ENCODE measurements at places on chromosomes 7 and 10. TPM values are rescaled to one million over a fixed set of nuclear protein-coding genes. Genes with fewer than 3 reads are reported as not detected.

DNA sequence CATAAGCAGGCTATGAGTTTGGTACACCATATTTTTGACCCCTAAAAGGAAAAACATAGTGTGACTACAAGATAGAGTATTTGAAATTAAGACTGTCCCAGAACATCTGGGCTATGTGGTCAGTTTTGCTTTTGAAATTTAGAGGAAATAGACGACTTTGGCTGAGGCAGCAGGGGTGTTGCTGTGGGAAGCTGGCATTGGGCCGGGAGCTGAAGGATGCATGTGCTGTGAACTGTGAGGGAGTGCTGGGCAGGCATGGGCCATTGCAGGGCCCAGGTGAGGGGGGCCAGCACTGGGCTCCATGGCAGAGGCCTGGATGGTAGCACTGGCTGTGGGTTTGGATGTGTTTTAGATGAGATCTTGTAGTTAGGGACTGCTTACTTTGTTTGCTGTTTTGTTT, 168.3 kb downstream of the BMPER start:
- no peaks in the 10 kb centered on the region for H3K4me1 ChIP-seq
- DNase-seq: no peak
- no peaks in the 10 kb centered on the region for H3K27me3 ChIP-seq
- H3K36me3 ChIP-seq: peaks cover 4% of the 10 kb centered on the region
- H3K27ac ChIP-seq: no peak overlapping the region

Gene TAS2R41
- not detected for total RNA-seq

- no peak overlapping the region for H3K4me3 ChIP-seq
- no peaks in the 10 kb centered on the region for H3K4me1 ChIP-seq
- no peaks in the 10 kb centered on the region for H3K27me3 ChIP-seq
- H3K36me3 ChIP-seq: no peaks in the 10 kb centered on the region
- no peak overlapping the region for H3K27ac ChIP-seq
- DNase-seq: no peak
These were observed 64.1 kb upstream of the MSRB2 start for GRCh38 chr10:23031318-23031717.

GRCh38 chr10:89521368-89521767, 14.0 kb downstream of the SLC16A12 start:
- no peaks in the 10 kb centered on the region for H3K4me1 ChIP-seq
- no peak overlapping the region for H3K4me3 ChIP-seq
- H3K36me3 ChIP-seq: no peaks in the 10 kb centered on the region
- DNase-seq: no peak
- H3K27me3 ChIP-seq: no peaks in the 10 kb centered on the region
- no peak overlapping the region for H3K27ac ChIP-seq

- no peak for DNase-seq
- no peaks in the 10 kb centered on the region for H3K4me1 ChIP-seq
- H3K27ac ChIP-seq: no peak overlapping the region
- no peaks in the 10 kb centered on the region for H3K27me3 ChIP-seq
These were observed 51.6 kb upstream of the CCDC6 start for GRCh38 chr10:59957975-59958374.

Gene PRPS1L1
- total RNA-seq: not detected

GRCh38 chr7:38411404-38411803, 138.0 kb upstream of the TARP start:
- H3K4me1 ChIP-seq: peaks cover 6% of the 10 kb centered on the region
- no peak overlapping the region for H3K27ac ChIP-seq
- peaks cover 2% of the 10 kb centered on the region for H3K27me3 ChIP-seq
- H3K36me3 ChIP-seq: no peaks in the 10 kb centered on the region
- DNase-seq: peak; percentile 29

DNA sequence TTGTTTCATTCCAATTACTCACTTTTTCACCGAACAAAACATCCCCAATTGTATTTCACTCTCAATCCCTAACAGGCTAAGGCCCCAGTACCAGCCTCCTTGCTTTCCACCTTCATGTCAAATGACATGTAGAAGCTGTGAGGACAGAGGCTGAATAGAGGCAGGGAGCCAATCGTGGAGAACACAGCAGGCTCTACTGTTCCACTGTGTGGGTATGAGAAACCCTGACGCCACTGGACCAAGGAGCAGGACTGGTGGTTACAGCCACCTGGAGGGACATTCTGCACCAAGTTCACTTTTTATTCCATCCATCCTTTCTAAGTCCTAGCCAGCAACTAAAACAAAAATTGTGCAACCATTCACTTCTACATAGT, 502.8 kb downstream of the SORCS1 start:
- H3K4me3 ChIP-seq: no peak overlapping the region
- DNase-seq: no peak
- H3K27ac ChIP-seq: no peak overlapping the region
- H3K4me1 ChIP-seq: no peaks in the 10 kb centered on the region
- H3K36me3 ChIP-seq: no peaks in the 10 kb centered on the region

DNA sequence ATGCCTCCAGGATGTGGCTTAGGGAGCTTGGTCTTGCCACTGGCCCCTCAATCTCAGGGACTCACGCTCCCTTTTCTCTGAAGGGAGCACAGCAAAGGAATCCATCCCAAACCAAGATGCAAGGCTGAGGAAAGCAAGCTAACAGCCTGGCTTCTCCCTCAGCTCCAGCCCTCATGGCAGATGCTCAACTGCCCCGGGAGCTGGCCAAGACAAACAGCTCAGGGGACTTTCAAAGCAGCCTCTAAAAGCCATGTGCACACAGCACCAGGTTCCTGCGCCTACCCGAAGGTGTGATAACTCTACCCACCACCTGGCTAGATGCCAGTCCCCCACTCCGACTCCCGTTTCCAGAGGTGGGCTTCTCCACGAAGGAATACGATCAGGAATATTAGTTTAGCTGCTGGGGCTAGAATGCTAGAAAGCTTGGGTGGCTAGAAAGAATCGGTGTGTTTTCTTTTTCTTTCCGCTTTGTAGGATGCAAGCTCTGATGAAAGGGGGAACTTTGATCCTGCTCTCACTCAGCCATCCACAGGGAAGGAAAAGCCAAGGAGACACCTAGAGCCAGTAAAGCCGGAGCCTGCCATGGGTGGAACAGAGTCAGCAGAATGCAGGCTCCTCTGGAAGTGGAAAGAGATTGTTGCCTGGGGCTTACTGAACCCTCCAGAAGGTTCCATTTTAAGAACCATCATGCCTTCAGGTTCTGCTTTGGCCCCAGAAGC, 89.0 kb upstream of the FGFR2 start:
- H3K4me1 ChIP-seq: peaks cover 12% of the 10 kb centered on the region
- no peaks in the 10 kb centered on the region for H3K36me3 ChIP-seq
- peaks cover 2% of the 10 kb centered on the region for H3K27me3 ChIP-seq
- H3K27ac ChIP-seq: no peak overlapping the region

Gene SLIT1
- 11.3 TPM for total RNA-seq

DNA sequence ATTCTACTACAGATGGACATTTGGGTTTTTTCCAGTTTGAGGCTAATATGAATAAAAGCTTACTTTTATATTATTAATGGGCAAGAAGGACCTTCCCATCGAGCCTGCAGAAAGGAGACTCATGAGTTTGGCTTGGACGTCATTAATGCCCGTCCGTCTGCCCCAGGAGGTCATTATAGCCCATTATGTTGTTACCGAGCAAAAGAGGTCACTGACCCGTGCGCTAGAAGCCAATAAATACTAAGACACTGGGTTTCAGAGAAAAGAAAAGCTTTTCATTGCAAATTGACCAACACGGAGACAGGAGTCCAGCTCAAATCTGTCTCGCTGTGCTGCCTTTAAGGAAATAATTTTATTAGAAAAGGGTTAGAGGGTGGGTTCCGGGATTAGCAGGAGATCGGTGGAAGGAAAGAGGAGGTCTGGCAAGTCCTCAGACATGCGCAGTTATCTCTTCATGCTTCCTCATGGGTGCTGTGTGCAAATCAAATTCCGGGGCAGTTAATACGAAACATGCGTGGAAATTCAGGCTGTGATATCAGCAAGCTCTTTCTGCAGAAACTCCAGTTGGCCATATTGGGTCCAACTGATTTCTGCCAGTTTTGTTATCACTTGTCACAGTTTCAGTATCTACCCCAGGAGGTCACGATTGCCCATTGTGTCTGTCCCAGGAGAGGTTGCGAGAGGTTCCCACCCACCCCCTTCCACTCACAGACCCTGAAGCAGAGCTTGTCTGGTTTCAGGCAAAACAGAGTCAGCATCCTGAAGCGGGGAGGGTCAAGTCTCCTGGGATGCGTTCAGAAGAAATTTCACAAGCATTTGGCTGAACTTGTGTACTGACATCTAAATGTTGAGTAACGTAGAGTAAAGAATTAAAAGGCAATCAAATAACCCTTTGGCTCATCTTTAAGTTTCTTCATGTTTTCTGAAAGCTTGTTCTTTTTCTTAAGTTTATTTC, 1.1 kb upstream of the GALNTL5 start:
- H3K27ac ChIP-seq: peak overlapping the region; percentile 82
- peaks cover 4% of the 10 kb centered on the region for H3K27me3 ChIP-seq
- H3K4me3 ChIP-seq: peak overlapping the region; percentile 3
- DNase-seq: no peak
- peaks cover 14% of the 10 kb centered on the region for H3K4me1 ChIP-seq
- H3K36me3 ChIP-seq: peaks cover 8% of the 10 kb centered on the region

- H3K4me3 ChIP-seq: no peak overlapping the region
- H3K4me1 ChIP-seq: peaks cover 2% of the 10 kb centered on the region
- H3K27ac ChIP-seq: no peak overlapping the region
- no peaks in the 10 kb centered on the region for H3K36me3 ChIP-seq
- H3K27me3 ChIP-seq: peaks cover 1% of the 10 kb centered on the region
These were observed 508.3 kb downstream of the SORCS3 start for GRCh38 chr10:105149371-105149891.

DNA sequence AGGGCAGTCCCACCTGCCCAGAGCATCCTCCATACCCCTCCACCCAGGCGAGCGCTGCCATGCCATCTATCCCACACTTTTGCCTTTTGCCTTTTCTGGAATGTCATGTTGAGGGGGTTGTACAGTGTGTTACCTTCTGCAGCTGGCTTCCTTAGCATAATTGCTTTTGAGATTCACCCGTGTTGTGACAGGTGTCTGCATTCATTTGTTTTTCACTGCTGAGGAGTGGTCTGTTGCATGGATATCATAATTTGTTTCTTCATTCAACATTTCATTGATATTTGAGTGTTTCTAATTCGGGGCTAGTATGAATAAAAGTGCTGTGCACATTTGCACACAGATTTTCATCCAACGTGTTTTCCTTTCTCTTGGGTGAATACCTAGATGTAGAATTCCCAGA, 353.9 kb downstream of the PAXIP1 start:
- H3K4me3 ChIP-seq: no peak overlapping the region
- DNase-seq: no peak
- H3K4me1 ChIP-seq: no peaks in the 10 kb centered on the region
- H3K27me3 ChIP-seq: peaks cover 4% of the 10 kb centered on the region
- H3K36me3 ChIP-seq: peaks cover 16% of the 10 kb centered on the region
- no peak overlapping the region for H3K27ac ChIP-seq

DNA sequence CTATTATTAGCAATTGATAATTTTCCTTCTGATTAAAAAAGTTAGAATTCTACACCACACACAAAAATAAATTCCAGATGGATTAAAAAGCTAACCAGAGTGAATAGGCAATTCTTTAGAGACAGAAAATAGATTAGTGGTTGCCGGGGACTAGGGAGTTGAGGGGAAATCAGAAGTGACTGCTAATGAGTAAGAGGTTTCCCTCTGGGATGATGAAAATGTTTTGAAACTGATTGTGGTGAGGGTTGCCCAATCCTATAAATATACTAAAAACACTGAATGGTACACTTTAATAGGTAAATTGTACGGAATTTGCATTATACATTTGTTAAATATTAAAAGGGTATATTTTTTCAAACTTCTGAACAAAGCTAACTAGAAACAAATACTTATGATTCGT, 214.9 kb downstream of the GPAM start:
- no peak for DNase-seq
- no peak overlapping the region for H3K27ac ChIP-seq
- peaks cover 2% of the 10 kb centered on the region for H3K27me3 ChIP-seq
- no peaks in the 10 kb centered on the region for H3K4me1 ChIP-seq

Gene GIMAP6
- not detected for total RNA-seq

Gene GIMAP1
- total RNA-seq: not detected

Gene ATP6V0A4
- total RNA-seq: not detected

Gene PPP1R17
- 657 TPM for total RNA-seq

DNA sequence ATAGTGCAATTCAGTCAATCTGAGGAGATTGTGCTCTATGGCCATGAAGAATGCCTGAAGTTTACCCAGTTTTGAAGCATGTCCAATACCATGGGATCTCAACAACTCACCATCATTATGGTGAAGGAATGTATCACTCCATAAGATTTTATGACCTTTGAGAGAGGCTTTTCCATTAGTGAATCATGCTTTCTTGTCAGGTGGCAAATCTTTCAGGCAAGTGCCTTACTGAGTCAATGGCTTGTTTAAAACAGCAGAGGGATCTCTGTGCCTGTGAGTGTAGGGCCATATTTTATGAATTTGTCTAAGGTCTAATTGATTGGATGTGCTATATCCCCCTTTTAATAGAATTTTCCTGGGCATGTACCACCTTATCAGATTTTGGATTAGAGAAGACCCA, 131.5 kb downstream of the CCDC7 start:
- H3K4me1 ChIP-seq: no peaks in the 10 kb centered on the region
- DNase-seq: no peak
- no peaks in the 10 kb centered on the region for H3K27me3 ChIP-seq
- H3K27ac ChIP-seq: no peak overlapping the region
- no peak overlapping the region for H3K4me3 ChIP-seq

DNA sequence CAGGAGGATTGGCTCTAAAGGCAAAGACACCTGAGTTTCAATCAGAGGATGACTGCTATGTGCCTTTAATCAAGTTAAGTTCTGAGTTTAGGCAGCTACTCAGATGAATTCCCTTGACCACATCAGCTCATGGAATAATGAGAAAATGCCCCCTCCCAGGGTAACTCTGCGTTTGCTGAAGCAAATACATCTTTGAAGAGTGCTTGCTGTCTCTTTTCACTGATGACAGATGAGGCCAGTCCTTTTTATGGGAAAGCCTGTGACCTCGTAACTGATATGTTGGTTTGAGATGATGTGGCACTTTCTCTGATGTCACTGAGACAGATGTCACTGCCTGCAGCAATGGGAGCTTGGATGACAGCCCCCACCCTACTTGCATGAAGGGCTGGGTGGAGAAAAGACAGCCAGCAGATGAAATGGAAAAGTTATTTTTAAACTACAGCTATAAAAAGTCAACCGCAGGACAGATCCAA, 43.7 kb upstream of the DGKI start:
- H3K4me3 ChIP-seq: peak overlapping the region; percentile 69
- peak overlapping the region; percentile 95 for H3K27ac ChIP-seq
- DNase-seq: no peak
- H3K36me3 ChIP-seq: peaks cover 5% of the 10 kb centered on the region
- peaks cover 32% of the 10 kb centered on the region for H3K4me1 ChIP-seq

Gene TMEM176A
- 1.3 TPM for total RNA-seq

DNA sequence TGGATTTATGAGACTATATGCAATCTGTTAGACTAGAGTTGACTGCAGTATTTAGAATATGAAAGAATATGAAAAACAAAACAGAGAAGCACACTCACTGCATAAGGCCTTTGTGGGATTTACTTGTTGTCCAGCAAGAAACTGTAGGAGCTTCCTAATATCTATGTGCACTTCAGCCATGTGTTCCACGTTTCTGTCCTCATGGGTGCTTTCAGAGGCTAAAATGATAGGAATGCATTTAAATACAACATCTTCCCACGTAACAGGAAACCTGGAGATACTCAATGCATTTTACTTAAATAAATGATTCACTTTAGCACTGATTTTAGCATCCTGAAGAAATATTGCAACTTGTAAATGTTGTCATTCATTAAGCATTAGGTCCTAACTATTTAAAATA, 11.7 kb downstream of the HUS1 start:
- H3K27me3 ChIP-seq: peaks cover 3% of the 10 kb centered on the region
- H3K36me3 ChIP-seq: peaks cover 14% of the 10 kb centered on the region
- H3K4me3 ChIP-seq: no peak overlapping the region
- H3K27ac ChIP-seq: no peak overlapping the region
- no peak for DNase-seq

- H3K4me3 ChIP-seq: no peak overlapping the region
- peaks cover 11% of the 10 kb centered on the region for H3K27me3 ChIP-seq
- peaks cover 3% of the 10 kb centered on the region for H3K4me1 ChIP-seq
- H3K36me3 ChIP-seq: no peaks in the 10 kb centered on the region
- peak overlapping the region; percentile 66 for H3K27ac ChIP-seq
- DNase-seq: no peak
These were observed 39.8 kb downstream of the RCC1L start for GRCh38 chr7:75033826-75034225.
